ENCODE measurements at places on chromosomes 4 and X. TPM values are rescaled to one million over a fixed set of nuclear protein-coding genes. Genes with fewer than 3 reads are reported as not detected.

CPZ gene
- total RNA-seq, result 1.8 TPM

FREM3 gene
- total RNA-seq, result not detected

ATP2B3 gene
- total RNA-seq, result 3.5 TPM

- DNase-seq, result no peak
Observed at GRCh38 chr4:38818441-38818976, 13.9 kb upstream of the TLR1 start.

DNA sequence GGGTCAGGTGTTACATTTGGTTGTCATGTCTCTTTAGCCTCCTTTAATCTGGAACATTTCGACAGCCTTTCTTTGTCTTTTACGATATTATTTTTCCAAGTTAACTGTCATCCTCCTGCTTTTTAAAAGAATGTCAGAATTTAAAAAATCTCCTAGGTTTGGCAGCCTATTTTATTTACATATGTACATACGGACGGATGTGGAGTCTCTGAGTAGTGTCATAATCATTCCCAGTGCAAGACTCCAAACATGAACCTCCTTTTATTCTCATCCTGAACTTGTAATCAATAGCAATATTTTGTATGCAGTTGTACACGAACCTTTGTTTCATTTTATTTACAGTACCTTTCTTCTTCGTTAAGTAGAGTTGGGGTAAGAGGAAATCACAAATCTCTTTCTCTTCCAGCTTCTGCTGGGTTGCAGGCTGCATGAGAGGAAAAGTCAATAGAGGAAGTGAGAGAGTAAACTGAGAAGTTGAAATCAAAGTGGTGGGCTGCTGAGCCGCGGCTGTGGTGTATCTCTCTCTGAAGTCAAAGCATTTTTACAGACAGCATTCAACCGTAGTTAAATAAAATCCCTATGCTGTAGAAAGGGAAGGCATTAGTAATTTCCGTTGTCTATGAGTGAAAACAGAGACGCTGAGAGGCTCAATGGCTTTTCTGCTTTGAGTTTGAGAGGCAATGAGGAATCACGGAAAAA lies 53.9 kb upstream of the RPS6KA3 start:
- no peak for DNase-seq

- no peak for DNase-seq
Observed at GRCh38 chr4:126061655-126062054, 746.9 kb downstream of the FAT4 start.

DNA sequence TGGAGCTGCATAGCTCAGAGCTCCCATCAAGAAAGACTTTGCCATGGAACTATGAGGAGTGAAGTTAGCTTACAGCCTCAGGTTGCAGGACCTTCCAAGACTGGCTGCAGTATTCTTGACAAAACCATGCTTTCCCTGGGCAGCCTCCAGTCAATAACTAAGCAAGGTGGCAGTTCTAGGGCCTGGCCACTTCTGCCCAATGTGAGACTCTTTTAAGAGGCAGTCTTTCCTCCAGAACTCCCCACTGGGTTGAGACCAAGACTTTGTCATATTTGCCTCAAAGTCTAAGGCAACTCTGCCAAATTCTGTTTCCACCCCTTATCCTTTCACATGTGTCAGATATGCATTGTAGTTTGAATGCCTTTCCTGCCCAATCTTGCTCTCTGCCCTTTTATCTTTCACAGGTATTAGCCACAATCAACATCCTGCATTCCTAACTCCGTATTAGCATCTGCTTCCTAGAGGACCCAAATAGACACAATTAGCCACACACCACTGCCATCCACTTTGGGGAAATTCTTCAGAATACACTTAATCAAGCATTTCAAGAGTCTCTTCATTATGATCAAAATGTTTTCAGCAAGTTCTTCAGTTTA lies 17.7 kb upstream of the SLC25A43 start:
- DNase-seq, result no peak

- DNase-seq, result no peak
Observed at GRCh38 chr4:32858971-32859370, 2138.8 kb downstream of the PCDH7 start.

DNA sequence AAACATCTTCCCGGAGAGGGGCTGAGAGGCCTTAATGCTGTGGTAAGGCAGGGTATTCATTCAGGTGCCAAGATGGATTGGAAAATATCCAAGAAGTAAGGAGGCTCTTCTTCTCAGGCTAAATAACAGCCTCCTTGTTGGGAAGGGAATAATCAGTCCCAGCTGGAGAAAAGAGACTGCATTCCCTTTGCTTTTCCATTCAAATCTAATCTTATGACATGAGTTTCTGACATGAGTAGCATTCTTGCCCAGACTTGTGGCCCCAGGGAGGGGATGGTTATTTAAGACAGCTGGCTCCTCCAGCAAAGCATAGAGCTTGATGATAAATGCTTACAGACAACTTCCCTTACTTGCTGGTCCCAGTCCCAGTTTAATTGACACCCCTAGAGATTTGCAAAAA lies 98.3 kb downstream of the DCLK2 start:
- no peak for DNase-seq

- no peak for DNase-seq
Observed at GRCh38 chr4:40987151-40987550, 227.2 kb downstream of the APBB2 start.

- no peak for DNase-seq
Observed at GRCh38 chr4:114458728-114459127, 139.9 kb upstream of the UGT8 start.

- DNase-seq, result no peak
Observed at GRCh38 chrX:69139516-69139915, 25.7 kb downstream of the PJA1 start.

- DNase-seq, result no peak
Observed at GRCh38 chr4:56326363-56326762, 60.9 kb downstream of the AASDH start.

All from uterus (tissue), 4 donors.